Muscle of leg (tissue), 16 donors: ENCODE measurements at places on chromosomes 12 and 14.

DNA sequence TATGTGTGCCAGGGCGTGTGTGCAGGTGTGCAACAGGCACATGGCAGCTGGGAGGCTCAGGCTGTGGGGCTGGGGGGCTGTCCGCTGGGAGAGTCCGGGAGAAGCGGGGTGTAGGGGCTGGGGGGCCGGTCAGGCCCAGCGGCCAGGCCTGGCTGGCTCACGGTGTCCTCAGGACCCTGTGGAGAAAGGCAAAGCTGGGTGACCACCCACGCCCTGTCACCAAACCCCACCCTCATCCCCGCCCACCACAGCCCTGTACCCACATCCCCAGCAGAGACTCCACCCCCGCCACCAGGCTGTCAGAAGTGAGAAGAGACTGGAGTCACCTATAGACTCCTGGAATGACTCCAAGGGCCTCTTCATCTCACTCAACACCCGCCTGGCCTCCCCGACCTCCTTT, 85.3 kb downstream of the SCARB1 start:
- no peak for DNase-seq

- peak; percentile 77 for DNase-seq
Measured at GRCh38 chr12:26122681-26123481, 2.0 kb downstream of the BHLHE41 start.

DNA sequence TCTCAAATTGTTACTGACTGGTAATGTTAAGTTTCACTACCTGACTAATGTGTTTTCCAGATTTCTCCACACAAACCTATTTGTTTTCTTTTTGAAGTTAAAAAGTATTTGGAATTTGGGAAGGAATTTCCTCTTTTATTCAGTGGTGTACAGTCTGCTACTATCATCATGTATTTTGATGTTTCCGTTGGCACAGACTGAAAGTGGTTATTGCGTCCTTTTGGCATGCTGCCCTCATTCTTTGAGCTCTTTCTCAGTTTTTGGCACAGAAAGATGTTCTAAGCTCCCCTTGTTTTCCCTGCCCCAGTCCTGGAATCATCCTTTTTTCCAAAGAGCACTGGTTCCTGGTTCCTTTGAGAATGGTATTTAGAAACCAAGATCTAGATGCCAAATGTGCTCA, 31.4 kb upstream of the RTRAF start:
- peak; percentile 46 for DNase-seq

GRCh38 chr14:90613997-90614396, 202.2 kb downstream of the TTC7B start:
- DNase-seq: no peak

GRCh38 chr14:98070536-98070935, 1201.5 kb downstream of the BCL11B start:
- DNase-seq: peak; percentile 25

GRCh38 chr12:1741154-1741949, 50.5 kb downstream of the ADIPOR2 start:
- DNase-seq: no peak

DNA sequence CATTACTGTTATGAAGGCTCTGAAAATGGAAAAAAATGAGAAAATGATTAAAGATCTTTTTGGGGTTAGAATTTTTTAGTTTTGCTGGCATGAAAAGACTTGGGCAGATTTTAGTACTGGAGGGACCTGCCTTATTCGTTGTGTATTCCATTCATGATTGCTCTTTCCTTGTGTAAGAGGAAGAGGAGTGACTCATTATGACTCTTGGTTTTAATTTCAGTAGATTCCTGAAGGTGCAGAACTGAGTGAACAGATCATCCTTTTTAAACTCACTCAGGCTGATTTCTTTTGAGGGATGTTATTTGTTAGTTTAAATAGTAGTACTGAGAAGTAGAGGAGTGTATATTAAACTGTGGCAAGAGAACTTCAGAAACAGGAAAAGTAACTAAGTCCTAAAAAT, 41.6 kb downstream of the AKAP6 start:
- no peak for DNase-seq

DNA sequence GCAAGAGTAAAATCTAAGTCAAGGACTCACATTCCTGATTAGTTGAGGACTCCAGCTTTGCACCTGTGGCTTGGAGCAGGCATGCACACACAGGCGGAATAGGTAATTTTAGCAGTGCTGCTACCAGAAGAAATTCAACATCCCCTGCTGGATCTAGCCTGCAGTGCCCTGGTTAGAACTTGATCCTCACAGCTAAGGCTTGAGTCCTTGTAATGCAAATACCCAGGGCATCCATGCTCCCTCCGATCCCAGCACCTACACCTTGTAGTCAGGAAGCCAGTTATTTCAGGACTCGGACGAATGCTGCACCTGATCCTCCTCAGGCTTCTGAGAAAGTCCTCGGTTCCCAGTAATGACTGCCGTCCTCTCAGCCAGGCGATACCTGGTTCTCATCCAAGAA, 309.0 kb upstream of the AMIGO2 start:
- no peak for DNase-seq

- no peak for DNase-seq
Measured at GRCh38 chr12:120225852-120226640, 25.1 kb upstream of the RPLP0 start.

- no peak for DNase-seq
Measured at GRCh38 chr12:104707794-104708558, 250.1 kb downstream of the SLC41A2 start.

GRCh38 chr12:37565112-37565511, 751.5 kb upstream of the ALG10B start:
- DNase-seq: no peak

DNA sequence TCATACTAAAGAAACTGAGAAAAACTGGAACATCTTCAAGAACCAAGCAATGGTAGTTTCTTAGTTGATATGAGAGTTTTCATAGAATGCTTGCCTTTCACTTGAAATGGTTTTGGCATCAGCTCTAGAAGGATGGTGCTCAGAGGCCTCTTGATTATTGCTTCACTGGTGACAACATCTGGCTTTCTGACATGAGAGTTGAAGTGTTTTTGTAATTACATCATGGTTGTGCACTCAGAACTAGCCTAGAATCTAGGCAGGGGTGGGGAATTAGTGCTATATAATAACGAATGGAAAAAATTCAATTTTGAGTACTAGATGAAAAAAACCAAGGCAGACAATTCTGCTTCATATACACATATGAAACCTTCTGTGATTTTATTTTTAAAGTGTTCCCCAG, 172.8 kb upstream of the LMNTD1 start:
- DNase-seq: peak; percentile 98

DNA sequence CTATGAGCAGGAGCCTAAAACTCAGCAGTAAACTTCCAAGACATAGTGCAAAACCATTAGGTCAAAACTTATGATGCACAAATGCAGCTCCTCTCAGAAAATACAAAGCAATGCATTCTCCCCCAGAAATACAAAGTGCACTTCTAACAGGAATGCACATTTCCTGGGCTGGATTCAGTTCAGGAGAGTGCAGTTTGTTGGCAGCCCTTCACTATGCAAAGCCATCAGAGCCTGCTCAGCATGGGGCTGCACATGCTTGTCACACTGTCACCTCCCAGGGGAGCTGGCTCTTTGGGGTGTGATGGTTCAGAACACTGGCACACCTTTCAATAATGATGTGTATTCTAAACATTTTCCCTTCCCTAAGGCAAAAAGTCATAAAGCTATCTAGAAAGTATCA, 110.4 kb downstream of the KCNK10 start:
- no peak for DNase-seq

DNA sequence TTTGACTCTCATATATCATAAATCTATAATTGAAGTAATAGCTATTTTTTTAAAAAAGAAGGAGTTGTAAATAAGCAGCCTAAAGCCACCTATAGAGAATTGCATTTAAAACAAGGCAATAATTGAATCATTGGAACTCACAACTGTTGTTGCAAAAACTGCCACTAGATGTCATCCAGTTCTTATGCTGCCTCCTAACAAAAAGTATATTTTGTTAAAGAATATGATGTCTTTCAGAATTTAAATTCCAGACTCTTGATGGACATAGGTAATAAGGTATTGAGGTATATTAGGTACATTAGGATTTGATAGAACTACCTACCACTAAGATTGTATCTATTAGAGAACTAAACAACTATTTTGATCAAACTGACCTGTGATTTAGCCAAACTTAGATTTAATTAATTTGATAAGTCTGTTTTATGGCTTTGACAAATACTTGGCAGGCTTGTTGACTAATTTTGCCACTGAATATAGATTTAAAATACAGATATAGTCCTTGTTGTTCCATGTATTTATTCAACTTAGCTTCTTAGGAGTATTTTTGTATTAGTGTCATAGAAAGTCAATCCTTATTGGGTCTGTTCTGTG, 401.4 kb downstream of the RPL10L start:
- DNase-seq: peak; percentile 32

DNA sequence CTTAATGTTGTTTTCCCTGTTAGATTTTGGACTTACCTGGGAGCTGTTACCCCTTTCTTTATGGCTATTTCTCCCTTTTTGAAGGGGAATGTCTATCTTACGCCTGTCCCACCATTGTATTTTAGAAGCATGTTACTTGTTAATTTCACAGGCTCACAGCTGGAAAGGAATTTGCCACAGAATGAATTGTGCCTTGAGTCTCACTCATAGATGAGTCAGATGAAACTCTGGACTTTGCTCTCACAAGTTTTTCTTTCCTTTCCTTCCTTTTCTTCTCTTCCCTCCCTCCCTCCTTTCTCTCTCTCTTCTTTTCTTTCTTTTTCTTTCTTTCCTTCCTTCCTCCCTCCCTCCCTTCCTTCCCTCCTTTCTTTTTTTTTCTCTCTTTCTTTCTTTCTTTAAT, 9.3 kb upstream of the ATF7IP start:
- DNase-seq: no peak

DNA sequence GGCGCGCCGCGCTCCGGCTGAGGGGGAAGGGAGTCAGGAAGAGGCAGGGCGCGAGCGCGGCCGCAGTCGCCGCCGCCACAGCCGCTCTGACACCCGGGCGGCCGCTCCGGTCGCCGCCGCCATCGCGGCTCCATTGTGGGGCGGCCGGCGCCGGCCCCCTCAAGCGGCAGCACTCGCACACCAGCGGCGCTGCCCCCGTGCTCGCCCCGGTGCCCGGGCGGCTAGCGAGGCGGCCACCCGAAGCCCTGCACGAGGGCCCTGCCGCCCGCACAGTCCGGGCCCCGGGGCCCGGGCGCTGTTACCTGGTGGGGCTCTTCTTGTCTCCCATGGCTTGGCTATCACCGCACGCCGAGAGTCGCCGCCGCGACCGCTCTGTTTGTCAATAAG, 202 bp downstream of the YAF2 start:
- no peak for DNase-seq

- DNase-seq: no peak
Measured at GRCh38 chr14:54133896-54134295, 177.3 kb upstream of the BMP4 start.

GRCh38 chr12:98185606-98186005, 329.8 kb upstream of the TMPO start:
- DNase-seq: no peak

DNA sequence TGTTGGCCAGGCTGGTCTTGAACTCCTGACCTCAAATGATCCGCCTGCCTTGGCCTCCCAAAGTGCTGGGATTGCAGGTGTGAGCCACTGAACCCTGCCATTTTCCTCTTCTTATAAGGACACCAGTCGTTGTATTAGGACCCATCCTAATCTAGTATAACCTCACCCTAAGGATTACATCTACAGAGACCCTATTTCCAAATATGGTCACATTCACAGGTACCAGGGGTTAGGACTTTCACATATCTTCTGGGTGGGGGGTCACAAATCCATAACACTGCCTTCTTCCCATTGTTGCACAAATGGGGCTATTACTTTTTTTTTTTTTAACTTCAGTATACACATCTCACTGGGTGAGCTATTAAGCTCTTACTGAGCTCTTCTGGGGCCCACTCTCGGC, 38.6 kb downstream of the ARF6 start:
- DNase-seq: no peak

GRCh38 chr12:153080-153746, 60.7 kb downstream of the SLC6A12 start:
- peak; percentile 47 for DNase-seq

DNA sequence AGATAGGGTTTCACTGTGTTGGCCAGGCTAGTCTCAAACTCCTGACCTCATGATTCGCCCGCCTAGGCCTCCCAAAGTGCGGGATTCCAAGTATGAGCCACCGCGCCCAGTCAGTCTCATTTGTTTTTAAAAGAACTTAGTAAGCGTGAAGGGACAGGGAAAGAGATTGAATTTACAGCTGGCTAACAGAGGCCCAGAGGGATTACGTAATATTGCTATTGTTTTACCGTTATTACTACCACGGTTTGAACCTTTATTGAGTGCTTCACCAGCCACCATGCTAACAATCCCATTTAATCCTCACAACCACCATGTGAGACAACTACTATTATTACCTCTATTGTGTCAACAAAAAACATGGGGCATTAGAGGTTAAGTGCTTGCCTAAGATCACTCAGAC, 26.7 kb upstream of the BLTP3B start:
- DNase-seq: no peak

GRCh38 chr14:89011355-89012281, 187.2 kb downstream of the TTC8 start:
- peak; percentile 29 for DNase-seq

DNA sequence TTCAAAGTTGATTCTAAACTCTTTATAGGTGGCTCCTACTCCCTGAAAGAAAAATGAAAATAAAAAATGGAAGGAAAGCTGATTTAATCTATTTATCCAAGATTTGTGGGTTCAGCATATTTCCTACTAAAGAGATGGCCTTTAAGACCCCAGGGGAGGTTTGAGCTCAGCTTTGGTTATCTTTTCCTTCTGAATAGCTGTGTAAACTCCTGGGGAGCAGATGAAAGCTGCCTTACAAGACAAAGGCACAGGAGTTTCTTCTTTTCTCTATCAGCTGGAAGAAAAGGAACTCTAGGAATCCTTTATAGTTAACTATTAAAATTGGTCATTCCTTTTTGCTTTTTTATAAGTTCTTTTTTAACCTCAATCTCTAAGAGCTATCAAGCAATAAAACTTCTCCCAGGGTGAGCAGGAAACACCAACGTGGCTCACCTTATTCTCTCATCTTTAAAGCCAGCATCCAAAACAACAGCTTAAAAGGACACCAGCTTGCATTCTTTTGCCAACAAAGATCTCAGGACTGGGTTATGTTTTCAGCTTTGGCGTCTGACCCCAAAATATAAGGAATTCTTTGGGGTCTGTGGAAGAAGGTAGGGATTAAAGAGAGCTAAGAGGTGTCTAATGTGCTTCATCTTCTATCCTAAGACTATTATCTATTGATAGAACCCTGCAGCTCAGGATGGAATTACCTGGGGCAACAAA, 371.7 kb upstream of the KITLG start:
- no peak for DNase-seq

GRCh38 chr14:61064210-61064609, 83.2 kb downstream of the SLC38A6 start:
- DNase-seq: no peak

DNA sequence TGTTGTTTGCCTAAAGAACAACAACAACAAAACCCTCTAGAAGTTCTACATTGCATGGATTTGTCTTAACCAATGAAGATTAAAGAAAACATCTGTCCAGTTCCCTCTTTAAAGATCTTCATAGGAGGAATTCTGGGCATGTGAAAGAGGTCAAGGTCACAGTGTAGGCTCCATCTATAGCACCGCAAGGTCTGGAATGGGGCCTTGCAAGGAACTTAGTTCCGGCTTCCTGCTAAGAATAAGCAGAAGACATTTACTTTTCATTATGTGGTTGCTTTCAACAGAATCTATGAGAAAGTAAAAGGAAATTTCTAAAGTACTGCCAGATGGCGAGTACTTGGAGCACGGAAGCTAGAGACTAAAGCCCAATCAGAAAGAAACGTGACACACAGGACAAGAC, 57.2 kb upstream of the GNPNAT1 start:
- DNase-seq: peak; percentile 38

- DNase-seq: no peak
Measured at GRCh38 chr12:128864516-128865186, 11.4 kb downstream of the GLT1D1 start.

- DNase-seq: peak; percentile 94
Measured at GRCh38 chr14:51424561-51425251, 184.7 kb downstream of the TMX1 start.
